ENCODE measurements at places on chromosomes 5 and 9.

GRCh38 chr5:34722183-34722582 is 66.1 kb downstream of the RAI14 start:
- no peak for DNase-seq

- no peak for DNase-seq
These were observed 732 bp upstream of the MCIDAS start for GRCh38 chr5:55227664-55228430.

- no peak for DNase-seq
These were observed 60.2 kb downstream of the CRB2 start for GRCh38 chr9:123416176-123416575.

DNA sequence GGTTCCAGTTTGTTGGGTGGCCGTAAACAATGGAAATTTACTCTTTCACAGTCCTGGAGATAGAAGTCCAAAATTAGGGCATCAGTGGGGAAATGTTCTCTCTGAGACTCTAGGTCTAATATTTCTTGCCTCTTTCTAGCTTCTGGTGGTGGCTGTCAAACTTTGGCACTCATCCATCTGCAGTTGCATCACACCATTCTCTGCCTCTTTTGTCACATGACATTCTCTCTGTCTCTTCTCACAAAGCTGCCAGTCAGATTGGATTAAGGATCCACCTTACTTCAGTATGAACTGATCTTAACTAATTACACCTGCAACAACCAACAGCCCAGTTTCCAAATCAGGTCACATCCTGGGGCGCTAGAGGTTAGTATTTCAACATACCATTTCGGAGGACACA is 222.9 kb upstream of the FTMT start:
- DNase-seq = no peak

DNA sequence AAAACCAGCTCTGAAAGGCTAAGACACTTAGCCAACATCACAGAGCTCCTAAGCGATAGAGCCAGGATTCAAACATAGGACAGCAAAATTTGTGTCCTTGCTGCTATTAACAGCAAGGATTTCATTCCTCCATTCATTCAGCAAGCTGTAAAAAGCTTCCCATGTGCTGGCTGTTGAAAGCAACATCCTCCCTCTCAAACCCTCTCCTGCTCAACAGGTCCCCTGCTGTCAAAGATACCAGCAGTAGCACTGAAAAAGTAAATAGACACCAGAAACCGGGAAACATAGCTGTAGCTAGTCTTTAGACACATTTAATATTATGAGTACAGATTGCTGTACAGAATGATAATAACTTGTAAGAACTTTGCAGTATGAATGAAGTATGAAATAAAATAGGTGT is 52.6 kb upstream of the ADAMTSL1 start:
- DNase-seq = no peak

DNA sequence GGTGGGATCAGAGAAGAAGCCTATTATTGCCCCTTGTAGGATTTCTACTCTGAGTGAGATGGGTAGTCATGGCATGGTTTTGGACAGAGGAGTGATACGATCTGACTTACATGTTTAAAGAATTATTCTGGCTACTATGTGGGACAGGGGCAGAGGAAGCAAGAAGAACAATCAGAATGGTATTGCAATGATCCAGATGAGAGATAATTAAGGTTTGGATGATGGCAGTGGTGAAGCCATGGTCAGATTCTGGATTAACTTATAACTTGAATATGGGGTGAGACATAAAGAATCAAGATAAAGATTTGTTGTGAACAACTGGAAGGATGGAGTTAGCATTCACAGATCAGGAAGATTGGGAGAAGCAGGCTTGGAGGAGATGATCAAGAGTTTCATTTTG is 3.4 kb upstream of the HEMGN start:
- DNase-seq = no peak

DNA sequence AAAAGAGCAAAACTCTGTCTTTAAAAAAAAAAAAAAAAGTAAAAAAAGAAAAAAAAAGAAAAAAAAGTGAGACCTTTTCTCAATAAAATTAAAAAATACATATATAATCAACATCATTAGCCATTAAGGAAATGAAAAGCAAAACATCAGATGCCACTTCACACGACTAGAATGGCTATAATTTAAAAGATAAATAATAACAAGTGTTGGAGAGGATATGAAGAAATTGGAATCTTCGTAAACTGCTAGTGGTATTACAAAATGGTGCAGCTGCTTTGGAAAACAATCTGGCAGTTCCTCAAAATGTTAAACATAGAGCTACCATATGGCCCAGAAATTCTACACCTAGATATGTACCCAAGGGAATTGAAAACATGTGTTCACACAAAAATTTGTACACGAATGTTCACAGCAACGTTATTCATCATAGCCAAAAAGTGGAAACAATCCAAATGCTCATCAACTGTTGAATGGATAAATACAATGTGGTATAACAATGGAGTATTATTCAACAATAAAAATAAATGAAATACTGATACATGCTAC is 45.3 kb upstream of the SIL1 start:
- no peak for DNase-seq

DNA sequence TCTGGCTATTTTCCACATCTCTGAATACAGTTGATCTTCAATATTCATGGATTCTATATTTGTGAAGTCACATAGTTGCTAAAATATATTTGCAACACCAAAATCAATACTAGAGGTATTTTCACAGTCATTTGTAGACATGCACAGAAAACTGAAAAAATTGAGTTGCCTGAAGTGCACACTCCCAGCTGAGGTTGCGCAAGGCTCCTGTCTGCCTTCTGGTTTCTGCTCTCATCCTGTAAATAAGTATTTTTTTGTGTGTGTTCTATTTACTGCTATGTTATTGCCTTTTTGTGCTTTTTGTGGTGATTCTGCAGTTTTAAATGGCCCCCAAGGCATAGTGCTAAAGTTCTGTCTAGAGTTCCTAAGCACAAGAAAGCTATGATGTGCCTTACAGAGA is 371.1 kb upstream of the GRAMD2B start:
- no peak for DNase-seq

DNA sequence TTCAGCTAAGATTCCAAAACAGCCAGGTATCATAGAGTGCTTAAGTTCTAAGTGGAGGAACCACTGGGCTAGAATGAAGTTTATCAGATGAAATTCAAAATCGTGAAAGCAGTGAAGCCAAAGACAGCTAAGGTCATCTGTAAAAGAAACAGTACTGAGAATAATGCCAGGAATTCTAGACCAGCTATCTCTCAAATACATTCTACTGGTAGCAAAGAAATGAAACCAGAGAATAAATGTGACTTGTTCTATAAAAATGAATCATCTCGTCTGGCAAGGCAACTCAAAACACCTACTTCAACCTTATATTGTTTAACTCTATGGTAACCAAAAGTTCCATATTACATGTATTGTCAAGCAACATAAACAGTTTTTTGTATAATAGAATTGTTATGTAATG is 51.3 kb upstream of the RGMB start:
- DNase-seq = no peak

GRCh38 chr9:89149726-89150125 is 28.9 kb downstream of the SHC3 start:
- no peak for DNase-seq

DNA sequence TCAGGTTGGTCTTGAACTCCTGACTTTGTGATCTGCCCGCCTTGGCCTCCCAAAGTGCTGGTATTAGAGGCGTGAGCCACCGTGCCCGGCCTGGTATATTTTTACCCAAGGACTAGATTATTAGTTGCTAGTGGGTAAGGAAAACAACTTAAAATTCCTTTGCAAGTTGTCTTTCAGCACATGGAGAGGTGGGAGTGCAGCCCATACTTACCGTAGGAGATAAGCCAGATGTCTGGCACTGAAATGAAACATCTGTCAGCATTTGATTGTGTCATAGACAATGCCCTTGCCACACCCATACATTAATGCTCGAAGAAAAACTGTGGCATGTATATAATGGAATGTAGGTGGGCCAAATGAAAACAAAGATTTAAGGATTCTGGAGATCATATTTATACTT is 36.6 kb upstream of the ANKH start:
- DNase-seq = no peak

- DNase-seq = no peak
These were observed 77.3 kb downstream of the AMBP start for GRCh38 chr9:114000671-114001409.

- DNase-seq = no peak
These were observed 233.1 kb downstream of the AGTPBP1 start for GRCh38 chr9:85508616-85509015.

GRCh38 chr5:168172760-168173223 is 118.7 kb upstream of the WWC1 start:
- no peak for DNase-seq

- DNase-seq = no peak
These were observed 157.1 kb downstream of the ZNF462 start for GRCh38 chr9:107020040-107020530.

DNA sequence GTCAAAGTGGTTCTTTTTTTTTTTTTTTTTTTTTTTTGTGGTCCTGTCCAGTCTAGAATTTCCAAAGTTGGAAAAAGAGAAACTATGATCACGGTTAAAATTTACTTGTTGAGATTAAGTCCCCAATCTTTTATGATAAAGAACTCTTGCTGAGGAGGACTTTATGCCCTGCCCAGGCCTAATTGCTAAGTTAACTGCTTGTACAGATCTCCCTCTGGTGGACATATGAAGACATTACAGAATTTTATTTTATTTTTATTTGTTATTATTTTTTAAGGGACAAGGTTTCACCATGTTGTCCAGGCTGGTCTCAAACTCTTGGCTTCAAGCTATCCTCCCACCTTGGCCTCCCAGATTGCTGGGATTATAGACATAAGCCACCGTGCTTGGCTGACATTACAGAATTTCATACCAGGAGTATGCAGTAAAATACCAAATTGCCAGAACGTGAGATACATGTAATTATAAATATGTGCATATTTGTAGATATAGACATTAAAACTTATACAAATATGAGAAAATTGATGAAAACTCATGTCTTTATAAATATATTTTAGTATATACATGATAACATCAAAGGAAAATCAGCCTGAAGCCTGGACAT is 91.2 kb downstream of the RFK start:
- DNase-seq = no peak

GRCh38 chr9:117138231-117138630 is 276.6 kb downstream of the ASTN2 start:
- no peak for DNase-seq

DNA sequence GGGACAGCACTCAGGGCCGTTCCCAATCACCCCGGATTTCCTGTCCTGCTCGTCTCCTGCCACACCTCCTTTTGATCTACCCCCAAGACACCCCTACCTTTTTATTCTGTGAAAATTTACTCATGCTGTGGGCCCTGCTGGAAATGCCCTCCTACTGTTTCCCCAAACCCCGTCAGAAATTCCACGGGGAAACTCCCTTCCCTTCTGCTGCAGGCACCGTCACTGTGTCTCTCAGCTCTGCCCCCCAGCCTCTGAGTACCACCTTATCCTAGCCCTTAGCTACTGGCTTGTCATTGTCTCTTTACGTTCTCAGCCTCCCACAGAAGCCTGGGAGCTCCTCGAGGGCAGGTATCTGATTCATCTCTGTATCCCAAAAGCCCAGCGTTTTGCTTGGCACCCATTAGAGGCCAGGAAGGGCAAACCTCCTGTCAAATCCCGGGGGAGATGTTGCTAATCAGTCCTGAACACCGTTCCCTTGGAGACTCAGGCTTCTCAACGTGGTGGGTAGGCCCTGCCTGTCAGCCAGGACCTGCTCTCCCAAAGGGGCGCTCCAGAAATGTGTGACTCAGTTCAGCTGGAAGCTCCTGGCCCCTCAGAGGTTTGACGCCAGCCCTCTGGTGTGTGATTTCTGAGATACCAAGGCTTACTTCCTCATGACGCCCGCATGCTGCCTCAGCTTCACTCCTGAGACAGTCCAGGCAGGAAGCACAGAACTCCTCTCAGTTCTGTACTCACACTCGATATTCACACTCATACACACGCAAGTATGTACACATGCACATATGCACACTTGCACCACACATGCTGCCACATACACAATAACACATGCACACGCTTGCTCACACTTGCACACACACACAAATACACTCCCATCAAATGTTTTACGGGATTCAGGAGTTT is 50.7 kb upstream of the GRHPR start:
- no peak for DNase-seq

GRCh38 chr9:123607479-123607878 is 251.5 kb downstream of the CRB2 start:
- no peak for DNase-seq

- DNase-seq = no peak
These were observed 659.3 kb downstream of the TLE1 start for GRCh38 chr9:81030027-81030426.

GRCh38 chr5:73827106-73827450 is 201.1 kb downstream of the ARHGEF28 start:
- no peak for DNase-seq

- DNase-seq = no peak
These were observed 39.8 kb upstream of the TLE1 start for GRCh38 chr9:81729135-81729534.

DNA sequence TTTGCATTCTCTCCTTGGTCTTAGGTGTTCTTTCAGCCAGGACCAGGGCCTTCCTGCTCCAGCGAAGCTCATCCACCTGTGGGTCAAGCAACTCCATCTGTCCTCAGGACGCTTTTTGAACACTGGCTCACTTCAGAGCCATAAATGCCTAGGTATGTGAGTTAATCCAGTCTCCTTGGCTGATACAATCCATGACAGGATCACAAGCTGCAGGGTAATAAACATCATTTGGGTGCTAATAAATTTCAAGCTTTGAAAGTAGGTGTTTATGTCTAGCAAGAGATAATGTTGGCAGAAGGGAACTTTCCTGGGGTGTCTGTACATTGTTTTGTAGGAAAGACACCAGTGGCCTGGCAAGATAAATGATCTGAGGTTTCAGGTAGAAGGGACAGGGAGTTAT is 159.2 kb upstream of the TUT7 start:
- DNase-seq = no peak

DNA sequence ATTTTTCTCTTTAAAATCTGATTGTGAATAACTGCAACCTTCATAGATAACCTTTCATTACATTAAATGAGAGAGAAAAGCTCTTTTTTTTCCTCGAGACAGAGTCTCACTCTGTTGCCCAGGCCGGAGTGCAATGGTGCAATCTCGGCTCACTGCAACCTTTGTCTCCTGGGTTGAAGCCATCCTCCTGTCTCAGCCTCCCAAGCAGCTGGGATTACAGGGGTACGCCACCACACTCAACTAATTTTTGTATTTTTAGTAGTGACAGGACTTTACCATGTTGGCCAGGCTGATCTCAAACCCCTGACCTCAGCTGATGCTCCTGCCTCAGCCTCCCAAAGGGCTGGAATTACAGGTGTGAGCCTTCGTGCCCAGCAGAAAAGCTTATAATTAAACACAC is 69.9 kb upstream of the ERBIN start:
- DNase-seq = no peak

GRCh38 chr5:88741964-88742363 is 141.0 kb downstream of the MEF2C start:
- no peak for DNase-seq

DNA sequence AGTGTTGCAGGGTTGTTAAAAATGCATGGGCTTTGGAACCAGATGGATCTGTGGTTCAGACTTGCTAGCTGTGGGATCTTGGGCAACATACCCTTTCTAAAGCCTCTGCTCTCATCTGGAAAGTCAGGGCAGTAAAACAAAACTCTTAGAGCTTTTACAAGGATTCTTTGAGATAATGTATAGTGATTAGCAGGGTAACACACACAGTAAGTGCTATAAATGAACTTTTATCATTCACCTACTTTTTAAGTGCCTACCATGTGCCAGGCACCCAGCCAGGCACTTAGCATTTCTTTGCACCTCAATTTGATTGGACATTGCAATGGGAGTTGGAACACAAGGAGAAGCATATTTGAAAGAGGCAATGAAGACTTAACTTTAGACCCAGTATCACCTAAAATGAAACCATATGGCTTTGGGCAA is 208.6 kb upstream of the PAPPA start:
- no peak for DNase-seq
